ENCODE measurements at places on chromosomes 6 and 20. TPM values are rescaled to one million over a fixed set of nuclear protein-coding genes. Genes with fewer than 3 reads are reported as not detected.

- no peaks in the 10 kb centered on the region for H3K36me3 ChIP-seq
- H3K4me3 ChIP-seq = no peak overlapping the region
- no peak overlapping the region for H3K27ac ChIP-seq
- DNase-seq = peak; percentile 44
Observed at GRCh38 chr6:159110013-159110412, 59.2 kb upstream of the FNDC1 start.

- no peak overlapping the region for H3K27ac ChIP-seq
- H3K4me3 ChIP-seq = no peak overlapping the region
Observed at GRCh38 chr6:157845493-157846259, 22.6 kb downstream of the SNX9 start.

DNA sequence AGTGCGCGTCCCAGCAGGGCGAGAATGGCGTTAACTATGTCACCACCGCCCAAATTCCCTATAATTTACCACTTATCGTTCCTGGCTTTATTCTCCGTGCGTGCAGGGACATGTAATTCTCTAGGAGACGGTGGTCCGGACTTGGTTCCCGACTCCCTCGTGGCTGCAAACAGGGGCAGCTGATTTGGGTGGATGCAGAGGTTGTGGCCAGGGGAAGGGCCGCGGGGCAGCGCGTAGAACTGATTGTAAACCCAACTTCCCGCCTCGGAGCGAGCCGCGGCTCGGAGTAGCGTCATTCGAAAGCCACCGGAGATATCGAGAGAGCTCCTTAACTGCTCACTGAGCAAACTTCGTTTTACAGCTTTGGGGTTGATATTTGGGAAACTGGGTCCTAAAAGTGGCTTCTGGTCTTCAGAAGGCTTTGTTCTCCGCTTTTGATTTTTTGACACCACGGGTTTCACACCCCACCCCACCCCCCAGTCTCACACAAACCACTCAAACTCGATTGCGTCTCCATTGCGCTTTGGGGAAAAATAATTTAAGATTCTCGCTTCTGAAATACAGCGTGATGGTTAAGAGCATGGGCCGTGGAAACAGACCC is 17.5 kb upstream of the ZSCAN9 start:
- no peak overlapping the region for H3K27ac ChIP-seq
- H3K27me3 ChIP-seq = no peaks in the 10 kb centered on the region
- no peaks in the 10 kb centered on the region for H3K4me1 ChIP-seq
- H3K36me3 ChIP-seq = no peaks in the 10 kb centered on the region

DNA sequence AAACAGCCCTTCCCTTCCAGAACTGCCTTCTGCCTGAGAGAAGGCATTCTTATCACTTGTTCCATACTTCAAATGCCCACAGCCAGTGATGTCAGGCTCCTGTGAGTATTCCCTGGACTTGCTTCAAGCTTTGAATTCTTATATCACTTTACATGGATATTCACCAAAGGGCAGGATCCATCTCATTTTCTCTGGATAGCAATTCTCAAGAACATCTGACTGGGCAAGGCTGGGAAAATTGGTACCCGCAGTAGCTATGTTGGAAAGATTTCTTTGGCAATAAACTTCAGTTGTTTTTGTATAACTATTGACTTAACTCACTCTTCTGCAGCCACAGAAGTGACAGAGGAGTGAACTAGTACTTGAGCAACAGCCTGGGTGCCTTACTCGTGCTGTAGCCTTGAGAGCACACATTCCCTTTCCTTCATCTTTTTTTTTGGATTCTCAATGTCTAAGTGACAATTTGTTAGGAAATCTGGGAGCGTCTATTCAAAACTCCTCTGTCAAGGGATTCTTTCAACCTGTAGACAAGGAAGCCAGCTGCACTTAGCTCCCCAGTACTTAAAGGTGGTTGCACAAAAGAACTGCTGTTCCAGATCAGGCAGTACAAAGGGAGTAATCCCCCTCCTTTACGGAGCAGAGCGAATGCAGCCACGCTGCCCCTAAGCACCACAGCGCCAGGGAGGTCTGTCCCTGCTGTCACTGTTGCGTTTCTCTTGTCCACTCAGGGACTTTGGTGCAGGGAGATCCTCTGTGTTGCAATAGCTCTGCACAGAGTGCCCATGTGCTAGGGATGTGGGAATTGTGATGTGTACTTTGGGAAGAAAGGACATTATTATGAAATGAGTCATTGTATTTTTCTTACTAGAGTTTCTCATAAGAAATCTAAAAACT is 69.6 kb downstream of the JAG1 start:
- H3K36me3 ChIP-seq = no peaks in the 10 kb centered on the region
- H3K27ac ChIP-seq = no peak overlapping the region
- DNase-seq = peak; percentile 39
- no peaks in the 10 kb centered on the region for H3K27me3 ChIP-seq
- H3K4me1 ChIP-seq = peaks cover 5% of the 10 kb centered on the region

GRCh38 chr6:117137711-117138110 is 127.6 kb upstream of the VGLL2 start:
- no peak overlapping the region for H3K4me3 ChIP-seq
- no peaks in the 10 kb centered on the region for H3K36me3 ChIP-seq
- DNase-seq = no peak
- no peaks in the 10 kb centered on the region for H3K27me3 ChIP-seq
- H3K27ac ChIP-seq = no peak overlapping the region
- H3K4me1 ChIP-seq = no peaks in the 10 kb centered on the region

GRCh38 chr6:32969685-32970412 is 1.5 kb downstream of the BRD2 start:
- peaks cover 20% of the 10 kb centered on the region for H3K4me1 ChIP-seq
- peak; percentile 86 for DNase-seq
- peak overlapping the region; percentile 82 for H3K4me3 ChIP-seq
- peak overlapping the region; percentile 99 for H3K27ac ChIP-seq
- H3K27me3 ChIP-seq = no peaks in the 10 kb centered on the region

DNA sequence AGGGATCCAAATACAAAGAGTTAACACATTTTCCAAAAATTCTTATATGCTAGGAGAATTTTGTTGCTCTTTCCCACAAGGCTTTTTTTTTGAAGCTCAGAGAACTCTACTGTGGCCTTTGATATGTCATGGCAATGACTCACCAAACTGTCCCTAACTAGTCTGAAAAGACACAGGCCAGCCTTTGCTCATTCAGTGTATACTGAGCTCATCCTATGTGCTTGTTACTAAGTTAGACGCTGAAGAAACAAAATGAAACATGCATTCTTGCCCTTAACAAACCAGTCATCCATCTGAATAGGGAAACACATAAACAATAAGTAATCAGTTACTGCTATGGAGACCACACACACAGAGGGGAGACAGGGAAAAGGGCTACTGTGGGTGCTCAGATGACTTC is 291.8 kb downstream of the FOXC1 start:
- no peaks in the 10 kb centered on the region for H3K27me3 ChIP-seq
- no peak overlapping the region for H3K27ac ChIP-seq
- no peaks in the 10 kb centered on the region for H3K36me3 ChIP-seq
- H3K4me3 ChIP-seq = no peak overlapping the region
- H3K4me1 ChIP-seq = peaks cover 19% of the 10 kb centered on the region
- no peak for DNase-seq

RNF182 gene
- total RNA-seq = 7.2 TPM

PRND gene
- 729 TPM for total RNA-seq

SYCP2 gene
- 55.8 TPM for total RNA-seq
